ENCODE measurements at places on chromosomes 3 and 15.

DNA sequence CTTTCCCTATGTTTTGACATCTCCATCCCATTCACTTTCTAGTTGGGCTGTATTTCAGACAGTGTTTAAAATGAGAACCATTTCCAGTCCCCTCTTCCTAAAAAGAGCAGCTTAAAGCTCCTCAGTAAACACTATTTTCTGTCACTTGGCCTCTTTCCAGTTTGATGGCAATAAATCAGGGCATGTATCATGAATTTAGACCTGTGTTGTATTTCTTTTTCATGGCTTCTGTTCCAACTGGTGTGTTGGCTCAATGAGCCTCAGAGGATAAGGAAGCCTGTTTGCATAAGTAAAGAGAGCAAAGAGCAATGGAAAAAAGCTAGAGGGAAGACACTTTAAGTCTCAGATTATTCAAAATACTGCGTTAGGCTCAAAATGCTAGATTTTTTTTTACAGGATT, 7.2 kb downstream of the CCDC80 start:
- DNase-seq, result no peak

GRCh38 chr3:189121092-189121491, 50.7 kb upstream of the TPRG1 start:
- DNase-seq, result no peak

- no peak for DNase-seq
Observed at GRCh38 chr3:187352581-187353575, 15.3 kb upstream of the RTP4 start.

- no peak for DNase-seq
Observed at GRCh38 chr3:131699001-131699400, 196.2 kb upstream of the MRPL3 start.

- no peak for DNase-seq
Observed at GRCh38 chr3:107387555-107387954, 10.3 kb downstream of the CCDC54 start.

DNA sequence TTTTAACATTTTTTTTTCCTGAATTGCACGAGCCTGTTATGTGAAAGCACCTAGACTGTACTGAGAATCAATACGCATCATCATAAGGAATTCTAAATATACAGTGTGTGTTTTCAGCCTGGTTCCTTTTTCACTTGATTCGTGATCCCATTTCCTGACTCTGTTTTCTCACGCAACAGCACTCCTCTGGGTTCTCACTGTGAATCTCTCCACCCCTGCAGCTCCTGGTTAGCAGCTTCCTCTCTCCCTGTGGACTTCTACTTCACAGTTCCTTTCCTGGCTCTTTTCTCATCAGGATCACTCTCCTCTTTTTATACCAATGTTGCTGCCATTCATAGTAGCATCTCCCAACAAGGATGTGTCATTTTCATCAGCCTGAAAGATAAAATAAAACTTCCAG, 297.2 kb downstream of the CADM2 start:
- DNase-seq, result no peak

DNA sequence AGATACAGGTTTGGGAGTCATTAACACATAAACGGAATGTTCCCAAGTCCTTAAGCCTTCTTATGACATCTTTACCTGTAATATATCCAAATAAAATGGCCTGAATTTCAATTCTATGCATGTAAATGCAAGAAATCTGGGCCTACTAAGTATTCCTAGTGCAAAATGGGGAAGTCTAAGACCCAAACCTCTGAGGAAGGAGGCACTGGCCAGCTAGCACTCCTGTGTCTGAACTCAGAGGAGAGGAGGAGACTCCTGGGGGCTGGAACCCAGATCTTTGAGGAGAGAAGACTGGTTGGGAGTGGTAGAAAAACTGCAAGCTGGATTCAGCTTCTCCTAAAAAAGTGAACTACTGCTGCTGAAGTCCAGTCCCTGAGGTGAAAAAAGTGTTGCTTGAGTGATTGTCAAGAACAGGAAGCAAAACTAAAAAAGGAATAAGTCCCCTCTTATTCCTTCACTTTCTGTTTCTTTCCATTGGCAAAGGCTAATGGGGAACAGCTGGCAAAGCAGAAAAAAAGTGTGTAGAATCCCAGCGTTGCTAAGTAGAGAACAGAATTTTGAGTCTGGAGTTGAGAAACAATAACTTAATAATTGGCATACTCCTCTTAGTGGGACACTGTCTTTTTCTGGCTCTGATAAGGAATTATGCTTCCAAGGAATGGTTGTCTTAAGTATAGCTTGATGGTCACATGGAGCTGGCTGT, 54.8 kb upstream of the ATP2C1 start:
- DNase-seq, result no peak

- no peak for DNase-seq
Observed at GRCh38 chr3:13617981-13618380, 69.1 kb downstream of the FBLN2 start.
